ENCODE measurements at places on chromosomes 1 and 21. TPM values are rescaled to one million over a fixed set of nuclear protein-coding genes. Genes with fewer than 3 reads are reported as not detected.
A peak's percentile ranks its signal among the peaks of the same experiment; 100 is the strongest.

- no peak for DNase-seq
Observed at GRCh38 chr1:35371506-35371905, 103.0 kb downstream of the ZMYM4 start.

- DNase-seq: peak; percentile 64
Observed at GRCh38 chr1:39955547-39956539, 898 bp downstream of the MFSD2A start.

- DNase-seq: no peak
Observed at GRCh38 chr1:43921022-43921421, 12.6 kb upstream of the ARTN start.

DNA sequence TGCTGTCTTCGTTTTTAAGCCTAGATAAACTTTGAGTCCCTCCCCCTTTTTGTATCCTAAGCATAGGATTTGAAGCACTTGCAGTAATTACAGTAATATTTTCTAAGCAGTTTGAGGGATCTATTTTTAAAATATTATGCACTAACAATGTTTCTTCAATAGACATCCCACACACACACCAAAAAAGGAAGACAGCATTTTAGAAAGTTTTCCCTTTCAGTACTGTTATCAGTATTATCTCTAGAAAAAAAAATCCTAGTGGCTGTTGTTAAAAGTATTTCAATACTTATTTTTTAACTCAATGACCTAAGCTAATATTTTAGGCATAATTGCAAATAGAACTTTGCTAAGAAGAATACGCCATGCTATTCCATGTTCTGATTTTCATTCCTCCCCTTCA, 15.1 kb downstream of the MCOLN3 start:
- no peak for DNase-seq

TPTE gene
- not detected for total RNA-seq

DNA sequence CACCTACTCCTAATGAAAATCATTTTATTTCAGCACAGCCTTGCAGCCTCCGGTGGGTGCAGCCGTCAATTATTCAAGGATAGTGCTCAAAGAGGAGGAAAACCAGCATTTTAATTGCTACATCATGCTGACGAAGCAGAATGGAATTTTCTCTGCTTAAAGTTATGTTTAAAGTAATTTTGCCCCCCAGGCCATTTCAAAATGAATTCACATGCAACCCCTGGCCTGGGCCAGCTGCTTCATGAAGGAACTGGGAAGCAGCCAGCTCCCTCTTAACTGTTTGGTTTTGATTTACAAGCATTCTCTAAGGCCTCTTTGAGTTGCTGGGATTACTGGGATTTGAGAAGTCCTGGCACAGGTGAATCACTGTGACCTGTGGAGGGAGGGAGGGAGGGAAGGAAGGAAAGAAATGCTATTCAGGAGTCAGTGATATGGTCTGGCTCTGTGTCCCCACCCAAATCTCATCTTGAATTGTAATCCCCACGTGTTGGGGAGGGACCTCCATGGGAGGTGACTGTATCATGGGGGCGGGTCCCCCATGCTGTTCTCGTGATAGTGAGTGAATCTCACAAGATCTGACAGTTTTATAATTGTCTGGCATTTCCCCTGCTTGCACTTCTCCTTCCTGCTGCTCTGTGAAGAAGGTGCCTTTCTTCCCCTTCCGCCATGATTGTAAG, 66.0 kb downstream of the PGBD5 start:
- no peak for DNase-seq

- DNase-seq: no peak
Observed at GRCh38 chr1:24493785-24494184, 8.9 kb upstream of the RCAN3 start.

EFCAB7 gene
- 7.2 TPM for total RNA-seq

- no peak for DNase-seq
Observed at GRCh38 chr1:85339089-85339488, 62.7 kb upstream of the BCL10 start.

CATSPERE gene
- total RNA-seq: 0.20 TPM

MYOC gene
- not detected for total RNA-seq

DNA sequence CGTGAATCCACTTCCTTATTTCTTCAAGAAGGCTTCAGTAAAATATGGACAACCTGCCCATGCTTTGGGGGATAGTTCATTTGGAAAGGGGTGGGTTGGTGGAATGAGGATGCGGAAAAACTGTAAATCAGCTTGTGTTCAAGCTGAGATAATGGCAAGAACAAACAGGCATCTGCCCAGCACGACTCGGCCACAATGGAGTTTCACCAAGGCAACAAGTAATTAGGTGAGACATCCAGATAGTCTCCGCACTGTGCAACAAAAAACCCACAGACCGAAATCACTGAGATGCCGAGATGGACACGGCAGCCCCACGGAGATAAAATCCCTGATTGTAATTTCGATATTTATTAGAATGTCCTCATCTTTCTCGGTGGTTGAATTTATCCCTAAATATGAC, 455.2 kb downstream of the AJAP1 start:
- DNase-seq: no peak

DNA sequence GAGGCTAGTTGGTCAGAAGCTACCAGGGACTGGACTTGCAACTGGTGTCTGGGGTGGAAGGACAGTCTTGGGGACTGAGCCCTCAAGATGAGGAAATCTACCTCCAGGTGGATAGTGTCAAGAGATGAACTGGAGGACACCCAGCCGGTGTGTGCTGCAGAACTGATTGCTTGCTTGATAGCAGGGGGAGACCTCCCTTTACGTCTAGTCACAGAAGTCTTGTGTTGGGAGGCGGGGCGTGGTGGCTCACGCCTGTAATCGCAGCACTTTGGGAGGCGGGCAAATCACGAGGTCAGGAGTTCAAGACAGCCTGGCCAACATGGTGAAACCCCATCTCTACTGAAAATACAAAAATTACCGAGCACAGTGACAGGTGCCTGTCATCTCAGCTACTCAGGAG, 4.9 kb downstream of the RCC2 start:
- DNase-seq: peak; percentile 64

DNA sequence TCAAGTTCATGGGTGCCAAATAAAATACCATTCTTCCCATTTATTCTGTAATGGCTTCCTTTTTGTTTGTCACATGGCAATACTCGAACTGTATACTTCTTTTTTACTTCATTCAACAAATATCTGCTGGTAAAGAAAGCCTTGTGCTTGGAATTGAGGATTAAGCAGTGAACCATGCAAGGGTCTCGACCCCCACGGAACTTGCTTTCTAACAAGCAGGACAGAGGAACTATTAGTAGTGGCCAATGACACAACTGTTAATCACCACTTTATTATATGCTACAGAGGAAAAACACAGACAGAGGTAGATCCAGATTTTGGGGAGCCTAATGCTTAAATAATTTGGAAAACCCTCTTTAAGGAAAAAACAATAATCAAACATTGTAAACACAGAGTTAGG, 542.2 kb downstream of the DPYD start:
- DNase-seq: no peak

AQP10 gene
- not detected for total RNA-seq

PLA2G4A gene
- total RNA-seq: 1.2 TPM

DNA sequence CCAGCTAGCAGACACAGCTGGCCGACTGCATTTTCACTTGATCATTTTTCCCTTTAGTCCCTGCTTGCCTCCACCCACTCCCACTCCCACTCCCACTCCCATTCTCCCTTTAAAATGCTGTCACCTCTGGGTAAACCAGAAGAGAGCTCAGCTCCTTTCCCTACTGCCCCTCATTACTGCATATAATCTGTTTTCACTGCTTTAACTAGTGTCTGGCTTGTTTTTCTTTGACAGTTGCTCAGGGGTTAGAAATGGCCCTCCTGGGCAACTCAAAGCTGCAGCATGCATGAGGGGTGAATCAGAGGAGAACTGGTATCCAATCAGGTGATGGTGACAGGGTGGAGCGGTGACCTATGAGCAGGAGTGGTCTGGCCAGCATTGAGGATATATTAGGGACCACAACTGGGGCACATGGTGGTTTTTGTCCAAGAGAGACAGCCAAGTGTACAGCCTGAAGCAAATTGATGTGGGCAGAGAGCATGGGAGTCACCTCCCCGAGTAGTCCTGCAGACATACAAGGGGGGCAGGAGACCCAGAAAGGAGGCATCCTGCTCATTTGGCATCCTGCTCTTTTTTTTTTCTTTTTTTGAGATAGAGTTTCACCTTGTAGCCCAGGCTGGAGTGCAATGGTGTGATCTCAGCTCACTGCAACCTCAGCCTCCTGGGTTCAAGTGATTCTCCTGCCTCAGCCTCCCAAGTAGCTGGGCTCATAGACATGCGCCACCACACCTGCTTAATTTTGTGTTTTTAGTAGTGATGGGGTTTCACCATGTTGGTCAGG, 42.6 kb upstream of the SRSF10 start:
- peak; percentile 57 for DNase-seq

ZNF648 gene
- 0.29 TPM for total RNA-seq

DNA sequence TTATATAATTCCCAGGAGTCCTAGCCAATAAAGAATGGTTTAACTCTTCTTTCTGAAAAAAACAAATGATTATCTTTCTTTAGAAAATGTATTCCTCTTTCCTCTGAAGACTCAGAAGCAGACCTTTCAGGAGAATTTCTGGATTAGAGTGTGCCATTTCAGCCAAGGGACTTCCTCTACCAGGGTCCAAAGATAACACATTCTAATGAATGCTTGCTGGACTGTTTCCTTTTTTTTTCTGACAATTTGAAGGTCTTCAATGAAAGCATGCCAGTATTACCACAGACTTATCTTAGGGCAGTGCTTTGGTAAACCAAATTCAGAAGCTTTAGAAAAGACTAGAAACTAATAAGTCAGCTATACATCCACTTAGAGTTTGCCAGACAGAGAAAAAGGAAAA, 80.5 kb downstream of the RERE start:
- no peak for DNase-seq

DNA sequence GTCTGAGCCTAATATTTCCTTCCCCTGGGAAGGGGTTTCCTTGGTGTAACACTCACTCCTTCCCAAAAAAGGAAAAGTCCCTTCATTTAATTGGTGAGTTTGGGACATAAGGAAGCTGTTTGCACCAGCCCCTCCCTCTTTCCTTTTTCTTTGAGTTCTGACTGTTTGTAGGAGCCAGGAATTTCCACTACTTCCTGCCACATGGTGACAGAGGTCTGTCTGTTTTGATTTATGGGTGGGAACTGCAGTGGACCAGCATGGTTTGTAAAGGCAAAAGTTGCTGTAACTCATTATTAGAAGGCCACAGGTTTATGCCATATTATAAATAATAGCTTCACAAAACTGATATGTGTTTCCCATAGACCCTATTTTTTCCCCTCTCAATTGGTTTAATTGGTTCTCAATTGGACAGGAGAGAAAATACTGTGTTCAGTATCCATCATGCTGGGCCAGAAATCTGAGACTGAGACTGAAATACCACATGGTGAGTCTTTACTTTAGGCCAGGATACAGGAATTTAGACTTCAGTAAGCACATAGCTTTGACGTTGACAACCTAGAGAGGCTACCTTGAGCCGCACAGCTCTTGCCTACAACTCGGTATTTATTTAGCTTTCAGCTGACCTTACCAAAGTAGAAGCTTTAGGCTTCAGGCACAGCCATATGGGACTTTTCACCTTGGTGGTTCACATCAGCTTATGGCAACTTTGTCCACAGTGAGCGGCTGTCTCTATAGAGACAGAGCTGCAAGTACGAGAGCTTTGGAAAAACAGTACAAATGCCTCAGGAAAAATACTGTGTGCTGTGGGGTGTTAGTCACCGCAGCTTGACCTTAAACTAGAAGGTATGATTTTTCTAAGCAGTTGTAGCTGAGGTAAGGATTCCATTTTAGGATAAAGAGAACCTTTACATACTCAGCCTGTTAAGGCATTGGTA, 40.0 kb upstream of the RGS7 start:
- no peak for DNase-seq

LCE2C gene
- not detected for total RNA-seq

- no peak for DNase-seq
Observed at GRCh38 chr1:240219104-240219503, 127.4 kb downstream of the FMN2 start.

DNA sequence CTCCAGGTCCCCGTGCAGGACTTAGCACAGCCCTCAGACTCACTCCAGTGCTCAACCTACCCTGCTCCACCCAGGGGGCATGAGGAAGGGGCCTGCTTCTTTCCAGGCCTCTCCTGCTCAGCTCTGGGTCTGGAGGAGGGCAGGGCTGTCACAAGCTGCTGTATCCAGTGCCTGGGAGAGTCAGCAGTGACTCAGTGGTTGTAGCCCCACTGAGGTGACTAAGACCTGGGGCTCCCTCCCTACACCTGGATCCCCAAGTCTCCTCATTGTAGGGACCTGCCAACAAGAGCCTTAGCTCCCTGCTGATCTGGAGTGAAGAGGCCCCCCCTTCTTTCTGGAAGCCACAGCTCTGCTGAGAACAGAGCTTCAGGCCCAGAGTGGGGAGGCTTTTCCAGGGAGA, 36.1 kb upstream of the FAM131C start:
- DNase-seq: no peak

DNA sequence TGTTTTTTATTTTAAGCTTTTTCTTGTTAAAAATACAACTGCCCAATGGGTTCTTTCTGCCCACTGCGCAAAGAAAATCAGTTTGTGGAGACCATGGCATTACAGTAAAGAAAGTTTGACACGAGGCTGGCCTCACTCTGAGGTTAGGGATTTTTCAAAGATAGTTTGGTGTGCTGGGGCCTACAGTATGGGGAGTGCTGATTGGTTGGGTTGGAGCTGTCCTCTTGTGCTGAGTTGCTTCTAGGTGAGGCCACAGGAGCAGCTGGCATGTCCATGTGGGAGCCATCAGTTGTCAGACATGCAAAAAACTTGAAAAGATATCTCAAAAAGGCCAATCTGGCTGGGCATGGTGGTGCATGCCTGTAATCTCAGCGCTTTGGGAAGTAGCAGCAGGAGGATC, 14.0 kb downstream of the OSBPL9 start:
- DNase-seq: no peak

- DNase-seq: no peak
Observed at GRCh38 chr1:201014816-201015200, 8.7 kb downstream of the KIF21B start.

PAPPA2 gene
- total RNA-seq: 0.86 TPM

- DNase-seq: no peak
Observed at GRCh38 chr1:53306168-53306567, 21.7 kb downstream of the LRP8 start.

SMIM11 gene
- 7.2 TPM for total RNA-seq

- no peak for DNase-seq
Observed at GRCh38 chr21:43944757-43945156, 67.4 kb upstream of the TRAPPC10 start.

DNA sequence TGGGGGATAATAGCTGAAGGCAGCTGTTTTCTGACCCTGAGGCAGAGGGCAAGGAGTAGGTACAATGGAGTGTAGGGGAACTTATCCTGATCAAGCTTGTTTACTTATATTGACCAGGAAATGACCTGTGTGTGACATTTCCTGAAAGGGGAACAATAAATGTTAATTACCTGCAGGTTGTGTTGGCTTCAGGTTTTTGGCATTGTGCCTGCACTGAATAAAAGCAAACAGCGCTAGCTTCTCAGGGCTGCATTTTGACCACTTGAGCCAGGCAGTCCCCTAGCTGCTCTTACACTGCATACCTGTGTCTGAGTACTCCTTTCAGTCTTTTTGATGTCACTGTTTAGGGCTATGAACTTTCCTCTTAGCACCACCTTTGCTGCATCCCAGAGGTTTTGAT, 40.6 kb downstream of the DRAM2 start:
- DNase-seq: no peak

- peak; percentile 12 for DNase-seq
Observed at GRCh38 chr1:229012823-229013222, 258.1 kb upstream of the RAB4A start.

- no peak for DNase-seq
Observed at GRCh38 chr1:93194231-93194990, 13.9 kb downstream of the CCDC18 start.

- DNase-seq: no peak
Observed at GRCh38 chr1:55441489-55441888, 226.3 kb upstream of the USP24 start.

ADAM30 gene
- not detected for total RNA-seq

HAO2 gene
- not detected for total RNA-seq

GRCh38 chr1:64864018-64864940, 102.1 kb downstream of the JAK1 start:
- DNase-seq: no peak

Measured in endodermal cell (in vitro differentiated cells).